ENCODE measurements at places on chromosomes 5 and 9.

- no peak for DNase-seq
Measured at GRCh38 chr5:51387884-51388275, 4.6 kb downstream of the ISL1 start.

DNA sequence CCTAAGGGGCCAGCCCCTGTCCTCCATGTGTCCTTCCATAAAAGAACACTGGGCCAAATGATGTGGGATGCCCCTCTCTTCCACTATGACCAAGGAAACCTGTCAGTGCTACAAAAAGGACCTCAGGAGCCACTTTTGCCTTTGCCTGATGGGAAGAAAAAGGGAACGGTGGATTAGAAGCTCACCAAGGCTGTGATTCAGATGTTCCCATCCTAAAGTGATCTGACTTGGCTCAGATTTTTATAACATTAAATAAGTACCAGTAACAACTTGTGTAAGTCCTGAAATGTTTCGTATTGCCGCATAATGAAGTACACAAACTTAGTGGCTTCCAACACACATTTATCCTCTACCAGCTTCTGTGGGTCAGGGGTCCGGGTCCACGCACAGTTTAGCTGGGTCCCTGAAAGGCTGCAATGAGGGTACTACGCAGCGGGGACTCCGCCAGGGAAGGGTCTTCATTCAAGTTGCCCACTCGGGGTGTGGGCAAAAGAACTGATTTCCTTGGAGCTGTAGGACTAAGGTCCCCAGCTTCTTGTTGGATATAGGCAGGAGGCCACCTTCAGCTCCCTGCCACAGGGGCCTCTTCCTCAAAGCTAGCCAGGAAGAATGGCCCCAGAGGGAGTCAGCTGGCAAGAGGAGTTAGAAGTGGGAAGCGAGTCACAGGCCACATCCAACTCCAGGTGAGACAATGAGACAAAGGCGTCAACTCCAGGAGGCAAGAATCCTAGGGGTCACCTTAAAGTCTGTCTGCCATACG lies 60.4 kb downstream of the RAPGEF1 start:
- no peak for DNase-seq

GRCh38 chr5:107104040-107104995 lies 566.4 kb downstream of the EFNA5 start:
- no peak for DNase-seq

- no peak for DNase-seq
Measured at GRCh38 chr5:65663804-65664521, 39.1 kb downstream of the SHLD3 start.

- peak; percentile 52 for DNase-seq
Measured at GRCh38 chr9:4297151-4297785, 2.6 kb downstream of the GLIS3 start.

GRCh38 chr9:114909661-114910060 lies 20.7 kb downstream of the TNFSF8 start:
- DNase-seq: no peak
